SW480 (cell line): ENCODE measurements at places on chromosomes 1 and 21.

DNA sequence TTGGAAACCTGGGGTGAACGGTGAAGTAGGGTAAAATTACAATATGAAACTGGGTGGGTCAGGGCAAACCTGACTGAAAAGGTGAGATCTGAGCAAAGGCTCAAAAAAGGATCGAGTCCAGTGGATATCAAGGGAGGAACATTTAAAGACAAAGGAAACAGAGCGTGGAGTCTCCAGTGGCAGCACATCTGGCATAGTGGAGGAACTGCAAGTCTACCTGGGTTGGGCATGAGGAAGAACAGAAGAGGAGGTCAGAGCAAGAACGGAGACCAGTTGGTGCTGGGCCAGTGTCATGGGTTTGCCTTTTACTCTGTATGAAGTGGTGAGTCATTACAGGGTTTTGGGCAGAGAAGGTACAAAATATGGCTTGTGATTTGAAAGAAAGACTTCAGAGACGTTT is 163.7 kb downstream of the NTPCR start:
- no peak for DNase-seq

- DNase-seq: no peak
Measured at GRCh38 chr1:22038036-22038435, 14.5 kb upstream of the CDC42 start.

DNA sequence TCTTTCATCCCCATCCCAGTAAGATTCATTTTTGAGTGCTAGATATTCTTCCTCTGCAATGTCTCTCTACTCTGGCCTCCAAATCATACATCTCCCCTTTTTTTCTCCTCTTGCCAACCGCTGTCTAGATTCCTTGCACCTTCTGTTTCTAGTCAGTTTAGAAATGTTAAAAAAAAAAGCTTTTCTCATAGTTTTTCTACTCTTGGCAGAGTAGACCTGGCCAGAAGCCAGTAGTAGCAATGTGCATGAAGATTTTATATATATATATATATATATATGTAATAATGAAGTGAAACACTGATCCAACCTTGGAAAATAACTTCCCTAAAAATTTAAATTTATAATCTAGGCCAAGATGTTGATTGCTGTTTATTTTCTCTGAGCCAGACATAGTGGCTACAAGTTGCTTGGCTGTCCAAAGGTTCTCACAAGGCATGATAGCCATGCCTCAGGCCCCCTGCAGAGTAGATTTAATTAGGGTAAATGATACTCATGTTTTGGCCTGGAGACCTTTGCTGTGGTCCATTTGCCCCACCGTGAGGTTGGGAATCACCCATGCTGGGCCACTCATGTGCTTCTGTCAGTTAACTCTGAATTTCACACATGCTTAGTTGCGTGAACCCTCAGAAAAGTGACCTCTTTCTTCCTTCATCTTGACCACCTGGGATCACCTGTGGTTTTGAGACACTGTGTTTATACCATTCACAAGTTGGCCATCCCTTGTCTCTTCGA is 103.4 kb upstream of the KCNE2 start:
- no peak for DNase-seq

DNA sequence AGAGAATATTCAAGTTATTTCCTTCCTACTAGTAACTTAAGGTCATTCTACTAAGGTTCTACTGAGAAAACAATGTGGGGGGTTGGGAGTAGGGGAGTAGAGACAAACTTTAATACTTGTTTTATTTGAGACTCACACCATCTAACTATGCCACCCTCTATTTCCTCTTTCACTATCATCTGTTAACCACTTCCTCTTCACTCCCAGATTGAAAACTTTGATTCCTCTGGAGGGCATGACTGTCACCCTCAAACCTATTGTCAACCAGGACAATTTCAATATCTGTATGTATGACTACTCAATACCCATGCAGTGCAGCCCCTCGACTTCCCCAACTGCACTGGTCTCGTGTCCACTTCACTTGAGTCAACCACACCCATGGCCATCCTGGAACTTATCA is 165.6 kb upstream of the POGK start:
- DNase-seq: no peak

GRCh38 chr1:17463991-17464390 is 24.5 kb upstream of the RCC2 start:
- no peak for DNase-seq

- no peak for DNase-seq
Measured at GRCh38 chr1:205186191-205186590, 25.3 kb downstream of the DSTYK start.

GRCh38 chr21:38503583-38503982 is 5.3 kb upstream of the ERG start:
- no peak for DNase-seq

- DNase-seq: peak; percentile 61
Measured at GRCh38 chr21:34630536-34631143, 15.7 kb upstream of the RCAN1 start.

GRCh38 chr1:181073638-181074037 is 14.9 kb upstream of the IER5 start:
- DNase-seq: peak; percentile 86

GRCh38 chr1:25033828-25034705 is 104.0 kb upstream of the RUNX3 start:
- DNase-seq: no peak

GRCh38 chr1:1558591-1558990 is 16.1 kb downstream of the SSU72 start:
- DNase-seq: no peak

GRCh38 chr1:186923486-186923885 is 94.7 kb downstream of the PLA2G4A start:
- DNase-seq: no peak

- DNase-seq: peak; percentile 48
Measured at GRCh38 chr1:16175610-16176553, 20.0 kb upstream of the EPHA2 start.

DNA sequence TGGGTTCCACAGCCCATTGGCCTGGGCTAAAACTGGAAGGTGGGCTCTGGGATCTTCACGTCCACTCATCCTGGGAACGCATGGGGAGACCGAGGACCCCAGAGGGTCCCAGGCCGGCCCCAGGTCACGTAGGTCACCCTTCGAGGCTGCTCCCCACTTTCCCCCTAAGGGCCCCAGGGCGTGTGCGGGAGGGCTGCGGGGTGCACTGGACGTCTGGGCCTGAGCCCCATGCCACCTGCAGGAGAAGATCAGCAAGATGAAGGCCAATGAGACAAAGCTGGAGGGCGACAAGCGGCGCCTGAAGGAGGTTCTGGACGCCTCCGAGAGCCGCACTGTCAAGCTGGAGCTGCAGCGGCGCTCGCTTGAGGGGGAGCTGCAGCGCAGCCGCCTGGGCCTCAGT is 12.5 kb downstream of the MFAP2 start:
- no peak for DNase-seq

- peak; percentile 70 for DNase-seq
Measured at GRCh38 chr1:229410692-229411433, 23.0 kb downstream of the ACTA1 start.

- no peak for DNase-seq
Measured at GRCh38 chr1:163668472-163668871, 346.7 kb downstream of the NUF2 start.

GRCh38 chr1:114517348-114517747 is 6.3 kb upstream of the TRIM33 start:
- no peak for DNase-seq

GRCh38 chr1:235024711-235025421 is 103.8 kb downstream of the TOMM20 start:
- no peak for DNase-seq

- DNase-seq: no peak
Measured at GRCh38 chr1:245906207-245906606, 600.9 kb downstream of the SMYD3 start.

DNA sequence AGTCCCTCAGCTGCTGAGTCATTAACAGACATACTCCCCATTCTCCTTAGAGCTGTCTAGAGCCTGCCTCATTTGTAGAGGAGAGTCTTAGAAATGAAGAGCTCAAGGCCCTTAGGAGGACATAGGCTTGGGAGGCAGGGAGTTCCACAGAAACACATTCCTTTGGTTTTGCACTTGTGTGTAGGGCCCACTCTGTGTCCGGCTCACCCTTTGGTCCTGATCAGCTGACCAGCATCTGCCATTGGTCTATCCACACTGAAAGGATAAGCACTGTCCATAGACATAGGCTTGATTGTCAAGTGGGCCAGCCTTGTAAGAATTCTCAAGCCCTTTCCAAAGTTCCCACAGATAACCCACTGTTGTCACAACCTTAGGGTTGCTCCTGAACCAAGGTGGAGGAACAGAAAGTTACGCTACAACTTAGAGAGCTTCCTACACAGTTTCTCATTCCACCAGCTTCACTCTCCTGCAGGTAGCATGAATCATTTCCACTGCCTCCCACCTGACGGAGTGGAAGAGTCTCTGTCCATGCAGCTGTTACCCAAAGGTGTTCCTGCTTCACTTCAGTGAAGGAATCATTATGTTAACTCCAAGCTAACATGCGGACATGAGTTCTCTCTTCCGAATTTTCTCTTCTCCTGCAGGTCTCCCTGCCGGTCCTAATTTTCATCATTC is 96.1 kb downstream of the TNFSF18 start:
- DNase-seq: no peak

DNA sequence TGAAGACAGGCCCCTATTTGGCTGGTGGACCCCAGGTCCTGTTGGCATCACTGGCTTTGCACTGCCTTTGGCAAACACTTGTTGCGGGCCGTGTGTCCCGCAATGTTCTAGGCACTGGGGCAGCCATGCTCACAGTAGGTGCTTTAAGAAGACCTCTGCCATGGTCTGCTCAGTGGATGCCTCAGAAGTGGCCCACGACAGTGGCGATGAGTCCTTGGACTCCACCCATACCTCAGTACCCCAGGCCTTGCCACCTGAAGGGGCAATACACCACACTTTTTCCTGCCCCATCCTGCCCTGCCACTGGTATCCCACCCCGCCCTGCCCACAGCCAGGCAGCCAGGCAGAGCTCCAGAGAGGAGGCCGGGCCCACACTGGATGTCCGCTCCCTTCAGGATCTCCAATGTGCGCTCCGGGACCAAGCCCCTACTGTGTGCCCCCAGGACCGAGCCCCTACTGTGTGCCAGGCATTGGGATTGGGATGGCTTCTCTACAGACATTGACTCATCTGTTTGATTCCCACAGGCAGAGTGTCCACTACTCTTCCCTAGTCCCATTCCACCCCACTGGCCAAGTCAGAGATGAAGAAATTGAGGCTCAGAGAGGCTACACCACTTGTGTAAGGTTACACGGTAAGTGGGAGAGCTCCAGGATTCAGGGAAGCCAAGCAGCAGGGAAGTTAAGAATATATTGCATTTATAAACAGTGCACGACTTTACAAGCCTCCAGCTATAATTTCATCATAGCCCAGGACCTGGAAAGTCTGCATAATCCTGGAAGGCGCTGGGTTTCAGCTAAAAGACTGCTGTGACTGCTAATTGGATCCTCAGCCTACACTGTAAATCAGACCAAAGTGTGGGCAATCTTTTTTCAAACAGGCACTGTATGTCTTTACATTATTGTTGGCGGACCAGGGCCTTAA is 101.6 kb downstream of the DMRTB1 start:
- no peak for DNase-seq

DNA sequence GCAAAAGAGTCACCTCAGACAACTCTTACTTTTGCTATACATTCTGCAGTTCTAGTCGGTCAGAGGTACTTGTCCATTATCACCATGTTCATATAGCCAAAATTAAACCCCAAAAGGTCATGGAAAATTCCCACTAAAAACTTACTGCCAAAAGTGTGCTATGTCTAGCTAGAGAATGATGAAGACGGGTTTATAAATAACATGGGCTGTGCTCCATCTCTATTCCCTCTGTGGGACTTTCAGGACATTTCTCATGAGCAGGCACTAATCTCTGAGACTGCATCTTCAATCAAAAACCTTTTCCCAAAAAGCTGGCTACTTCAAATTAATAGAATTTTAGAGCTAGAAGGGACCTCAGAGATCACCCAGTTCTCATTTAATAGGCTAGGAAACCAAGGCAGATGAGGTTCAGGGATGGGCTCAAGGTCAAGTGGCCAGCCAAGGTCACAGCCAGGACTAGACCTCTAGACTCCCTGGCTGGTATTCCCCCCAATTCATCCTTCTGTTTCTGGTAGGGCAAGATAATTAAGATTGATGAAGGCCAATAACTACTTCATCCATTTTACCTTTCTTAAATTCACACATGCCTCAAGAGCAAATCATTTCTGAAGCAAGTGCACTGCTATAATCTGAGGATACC is 21.0 kb upstream of the MOB3C start:
- DNase-seq: no peak

GRCh38 chr1:82836973-82837680 is 1036.4 kb downstream of the ADGRL2 start:
- DNase-seq: no peak

- DNase-seq: no peak
Measured at GRCh38 chr1:95733031-95733430, 499.0 kb downstream of the RWDD3 start.

GRCh38 chr1:50427818-50428779 is 4.9 kb upstream of the DMRTA2 start:
- no peak for DNase-seq

DNA sequence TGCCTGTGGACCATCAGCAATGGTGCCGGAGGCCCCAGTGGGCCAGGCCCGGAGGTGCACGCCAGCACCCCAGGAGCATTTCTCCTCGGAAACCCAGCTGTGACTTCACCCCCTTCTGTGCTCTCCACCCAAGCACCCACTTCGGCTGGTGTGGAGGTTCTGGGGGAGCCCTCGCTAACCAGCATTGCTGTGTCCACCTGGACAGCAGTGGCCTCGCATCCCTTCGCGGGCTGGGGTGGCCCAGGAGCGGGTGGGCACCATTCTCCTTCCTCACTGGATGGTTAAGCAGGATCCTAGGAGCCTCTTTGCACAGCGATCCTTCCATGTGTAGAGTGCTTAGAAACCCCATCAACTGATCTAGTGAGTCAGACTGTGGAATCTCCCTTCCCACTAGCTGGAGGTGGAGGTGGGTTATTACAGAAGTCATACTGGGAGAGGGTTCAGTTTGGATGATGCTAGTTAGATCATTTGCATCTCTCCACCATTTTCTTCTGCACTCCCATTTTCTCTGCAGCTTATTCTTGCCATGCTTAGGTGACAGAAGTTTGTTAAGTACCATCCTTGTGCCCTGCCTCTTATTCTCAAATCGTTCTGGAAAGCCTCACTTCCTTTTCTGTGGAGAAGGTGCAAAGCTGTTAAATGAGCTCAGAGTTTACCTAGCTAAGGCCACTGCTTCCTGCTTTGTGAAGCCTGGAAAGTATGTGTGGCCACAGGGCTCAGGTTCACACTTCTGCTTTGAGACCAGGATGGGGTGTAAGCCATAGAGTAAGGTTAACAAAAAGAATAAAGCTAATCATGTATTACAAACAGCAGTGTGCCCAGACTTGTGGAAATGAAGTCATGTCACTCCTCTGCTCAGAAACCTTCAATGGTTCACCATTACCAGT is 32.3 kb downstream of the TBX19 start:
- DNase-seq: no peak

- no peak for DNase-seq
Measured at GRCh38 chr1:244409701-244410100, 42.0 kb downstream of the ADSS2 start.
